ENCODE measurements at places on chromosomes 5 and 9.

DNA sequence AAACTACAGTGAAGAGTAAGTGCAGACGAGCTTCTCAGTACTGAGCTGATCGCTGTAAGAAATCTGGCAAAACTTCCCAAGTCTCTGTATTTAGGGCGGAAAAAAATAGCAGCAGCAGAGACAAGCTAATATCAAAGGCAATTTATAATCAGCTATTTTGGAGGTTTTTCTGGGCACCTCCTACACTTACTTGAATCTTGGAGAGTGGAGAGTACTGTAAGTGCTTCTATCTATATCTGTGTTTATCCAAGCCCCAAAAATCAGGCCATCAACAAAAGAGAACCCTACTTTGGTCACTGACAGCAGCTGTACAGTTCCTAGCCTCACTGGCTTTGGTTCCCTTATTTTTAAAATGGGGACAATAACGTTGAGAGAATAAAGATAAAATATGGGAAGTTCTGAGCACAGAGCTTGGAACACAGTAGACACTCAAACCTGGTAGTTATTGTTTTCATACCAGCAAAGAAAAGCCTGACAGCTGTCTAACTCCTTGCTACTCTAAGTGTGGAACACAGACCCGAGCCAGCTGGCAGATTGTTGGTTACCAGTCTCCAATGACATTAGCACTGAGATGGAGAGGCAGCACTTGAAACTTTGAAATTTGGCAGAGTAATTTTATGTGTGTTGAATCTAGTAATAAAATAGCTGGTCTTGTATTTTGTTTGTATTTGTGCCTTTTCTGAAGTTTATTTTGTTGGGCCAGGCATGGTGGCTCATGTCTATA lies 96.0 kb upstream of the SLC28A3 start:
- DNase-seq, result no peak

DNA sequence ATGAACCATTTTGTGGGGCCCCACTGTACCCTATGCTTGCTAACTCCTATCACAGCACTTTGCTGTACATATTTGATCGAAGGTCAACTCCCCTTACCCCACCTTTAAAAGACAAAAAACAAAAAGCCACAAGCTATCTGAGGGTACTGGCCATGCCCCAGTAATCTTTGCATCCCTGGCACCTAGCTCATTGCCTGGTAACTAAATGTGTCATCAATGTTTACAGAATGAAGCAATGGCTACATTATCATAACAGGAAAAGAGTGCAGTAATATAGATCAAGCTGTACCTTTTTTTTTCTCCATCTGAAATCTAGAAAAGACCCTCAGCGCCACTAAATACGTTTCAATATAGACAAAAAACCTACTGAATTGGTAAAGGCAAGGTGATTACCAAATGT lies 188.0 kb downstream of the ELAVL2 start:
- no peak for DNase-seq

GRCh38 chr5:911601-912000 lies 18.9 kb downstream of the TRIP13 start:
- DNase-seq, result peak; percentile 90

DNA sequence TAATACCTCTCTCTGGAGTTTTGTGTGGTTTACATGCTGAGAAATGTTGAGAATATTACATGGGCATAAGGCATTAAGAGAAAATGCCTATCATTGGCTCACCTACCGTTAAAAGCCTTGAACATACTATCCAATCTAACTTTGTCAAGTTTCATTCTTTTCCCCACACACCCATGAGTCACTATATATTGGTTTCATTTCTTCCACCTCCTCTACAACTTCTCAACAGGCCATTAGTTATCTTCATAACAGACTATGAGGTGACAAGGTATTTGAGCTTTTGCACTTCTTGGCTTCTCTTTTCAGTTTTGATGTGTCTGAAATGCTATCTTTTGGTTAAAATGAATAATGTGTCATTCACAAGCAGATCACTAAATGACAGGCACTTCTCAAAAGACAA lies 288.0 kb downstream of the KCNN2 start:
- DNase-seq, result no peak

DNA sequence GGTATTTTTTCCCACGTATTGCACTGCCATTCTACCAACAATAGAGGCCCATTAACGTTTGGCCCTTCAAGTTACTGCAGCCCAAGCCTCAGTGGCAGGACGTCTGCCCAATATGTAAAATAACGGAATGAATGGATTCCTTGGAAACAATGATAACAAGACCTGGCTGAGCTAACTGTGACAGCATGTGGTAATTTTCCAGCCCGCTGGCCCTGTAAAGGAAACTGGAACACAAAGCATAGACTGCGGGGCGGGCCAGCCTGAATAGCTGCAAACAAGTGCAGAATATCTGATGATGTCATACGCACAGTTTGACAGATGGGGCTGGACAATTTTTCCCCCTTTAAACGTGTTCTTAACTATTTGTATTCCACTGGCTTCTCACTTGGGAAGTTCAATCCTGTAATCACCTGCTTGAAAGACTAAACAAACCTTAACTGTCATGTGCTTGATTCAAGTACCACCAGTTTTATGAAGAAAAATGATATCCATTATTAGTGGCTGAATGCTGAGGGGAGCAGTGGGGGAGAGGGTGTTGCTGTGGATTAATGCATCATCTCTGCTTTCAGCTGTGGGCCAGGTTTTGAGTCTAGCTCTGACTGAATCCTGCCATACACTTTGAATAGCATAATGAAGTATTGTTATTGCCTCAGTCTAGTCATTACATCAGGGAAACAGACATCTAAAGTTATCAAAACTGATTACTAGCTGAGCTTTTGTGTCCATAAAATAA lies 323.9 kb downstream of the TMEM161B start:
- DNase-seq, result no peak

DNA sequence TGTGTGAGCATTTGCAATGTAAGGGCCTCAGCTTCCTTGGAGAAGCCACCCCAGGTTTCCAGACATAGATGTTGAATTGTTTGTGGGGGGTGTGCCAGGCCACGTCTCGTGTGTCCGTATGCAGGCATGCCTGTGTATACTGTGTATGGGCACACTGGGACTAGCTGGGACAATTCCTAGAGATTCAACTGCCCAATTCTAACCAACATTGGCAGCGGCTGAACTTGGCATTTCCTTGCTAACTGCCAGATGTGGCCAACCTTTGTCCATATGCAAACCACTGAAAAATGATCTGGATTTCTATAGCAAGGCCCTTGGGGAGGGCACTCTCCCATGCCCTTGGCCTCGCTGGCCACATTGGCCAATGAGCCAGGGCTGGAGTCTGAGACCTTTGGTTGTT lies 50.3 kb downstream of the SAR1B start:
- DNase-seq, result no peak

DNA sequence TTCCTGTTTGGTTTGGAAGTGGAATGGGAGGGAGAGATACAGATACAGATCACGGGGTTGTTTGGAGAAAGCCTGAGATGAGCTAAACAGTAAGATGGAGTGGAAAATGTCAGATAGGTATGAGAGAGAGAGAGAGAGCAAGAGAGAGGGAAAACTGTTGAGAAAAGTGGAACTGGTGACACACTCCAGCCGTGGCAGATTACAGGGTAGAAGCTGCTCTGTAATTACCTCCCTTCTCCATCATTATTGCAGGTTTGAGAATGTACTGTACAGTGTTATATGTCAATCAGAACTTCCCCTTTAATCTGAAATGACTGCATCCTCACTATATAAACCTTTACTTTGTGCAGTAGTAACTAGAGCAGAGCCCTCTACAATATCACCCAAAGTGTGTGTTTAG lies 74.5 kb upstream of the WWC1 start:
- DNase-seq, result no peak

DNA sequence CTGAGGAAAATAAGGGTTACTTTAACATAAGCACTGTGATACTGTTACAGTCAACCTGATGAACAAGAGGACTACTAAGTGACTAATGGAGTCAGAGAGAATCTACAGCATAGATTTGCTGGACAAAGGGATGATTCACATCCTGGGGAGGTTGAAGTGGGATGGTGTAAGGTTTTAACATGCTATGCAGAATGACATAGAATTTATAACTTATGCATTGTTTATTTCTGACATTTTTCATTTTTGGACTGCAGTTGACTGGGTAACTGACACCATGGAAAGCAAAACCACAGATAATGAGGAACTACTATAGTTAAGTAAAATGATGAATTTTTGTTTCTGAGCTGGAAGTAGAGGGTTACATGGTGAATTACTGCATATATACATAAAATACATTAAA lies 389.2 kb downstream of the MAT2B start:
- DNase-seq, result peak; percentile 67

DNA sequence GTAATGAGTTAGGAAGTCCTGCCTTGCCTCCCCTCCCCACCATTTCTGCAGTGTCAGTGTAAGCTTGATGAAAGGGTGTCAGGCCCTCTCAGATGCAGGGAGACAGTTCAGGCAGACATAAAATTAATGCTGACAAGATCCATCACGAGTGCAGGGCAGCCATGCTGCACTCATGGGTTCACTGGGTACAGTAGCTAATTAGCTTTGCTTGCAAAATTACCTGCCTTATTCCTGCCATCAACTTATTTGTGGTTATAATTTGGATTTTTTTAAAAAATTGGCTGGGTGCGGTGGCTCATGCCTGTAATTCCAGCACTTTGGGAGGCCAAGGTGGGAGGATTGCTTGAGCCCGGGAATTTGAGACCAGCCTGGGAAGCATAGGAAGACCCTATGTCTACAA lies 17.9 kb downstream of the GALNT12 start:
- DNase-seq, result no peak

DNA sequence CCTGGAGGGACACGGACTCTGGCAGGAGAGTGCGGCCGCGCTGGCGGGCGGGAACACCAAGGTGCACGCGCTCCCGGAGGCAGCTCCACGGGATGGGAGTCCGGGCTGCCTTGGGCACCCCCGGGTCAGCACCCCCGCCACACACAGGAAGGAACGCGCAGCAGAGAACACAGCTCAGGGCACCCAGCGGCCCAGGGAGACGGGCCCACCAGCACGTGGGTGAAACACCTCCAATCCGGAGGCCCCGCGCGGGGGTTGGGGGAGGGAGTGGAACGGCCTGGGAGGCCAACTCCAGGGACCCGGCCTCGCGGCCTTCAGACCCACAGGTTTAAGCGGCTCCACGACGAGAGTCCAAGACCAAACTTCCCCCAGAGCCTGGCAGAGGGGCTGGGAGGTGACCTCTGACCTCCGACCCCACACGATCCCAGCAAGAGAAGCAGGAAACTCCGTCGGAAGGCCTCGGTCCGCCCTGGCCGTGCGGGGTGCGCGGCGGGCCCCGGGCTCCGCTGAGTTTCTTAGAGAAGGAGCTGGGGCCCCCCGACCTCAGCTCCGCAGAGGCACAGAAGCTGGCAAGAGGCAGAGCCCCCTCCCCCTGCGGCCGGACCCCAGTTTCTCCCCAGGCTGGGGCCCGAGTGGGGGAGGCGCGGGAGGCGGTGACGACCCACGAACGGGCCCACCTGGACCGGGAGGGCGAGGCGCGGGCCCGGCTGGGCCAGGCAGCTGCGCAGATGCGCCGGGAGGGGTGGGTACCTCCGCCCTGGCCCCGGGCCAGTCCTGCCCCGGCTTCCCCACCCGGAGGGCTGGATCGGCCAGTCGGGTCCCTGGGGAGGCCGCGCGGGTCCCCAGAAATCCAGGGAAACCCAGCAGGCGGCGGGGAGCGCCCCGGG lies 851 bp downstream of the NACC2 start:
- peak; percentile 69 for DNase-seq

- DNase-seq, result peak; percentile 50
These were observed 33.4 kb upstream of the BARHL1 start for GRCh38 chr9:132548751-132549640.

- peak; percentile 78 for DNase-seq
These were observed at the start of gene PDE4D for GRCh38 chr5:59893429-59894227. Gene PDE4D (minus strand): TSS chr5:59893726.

- no peak for DNase-seq
These were observed 62.4 kb downstream of the SERINC5 start for GRCh38 chr5:80193401-80193800.

DNA sequence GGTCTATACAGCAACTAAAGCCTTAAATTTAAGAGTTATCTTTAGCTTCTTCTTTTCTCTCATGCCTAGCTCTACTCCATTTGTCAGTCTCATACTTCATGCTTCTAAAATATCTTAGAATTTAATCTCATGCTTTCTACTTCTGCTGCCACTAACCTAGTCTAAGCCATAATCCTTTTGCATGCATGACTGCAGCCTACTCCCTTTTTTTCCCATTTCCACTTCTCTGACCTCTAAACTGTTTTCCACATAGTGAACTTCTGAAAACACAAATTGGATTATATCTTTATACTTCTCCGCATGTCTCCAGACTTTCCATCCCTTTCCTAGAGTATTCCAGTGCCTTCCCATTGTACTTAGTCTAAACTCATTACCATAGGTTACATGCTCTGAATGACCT lies 193.0 kb downstream of the XRCC4 start:
- no peak for DNase-seq

GRCh38 chr5:150765799-150766169 lies 7.0 kb upstream of the DCTN4 start:
- DNase-seq, result no peak

DNA sequence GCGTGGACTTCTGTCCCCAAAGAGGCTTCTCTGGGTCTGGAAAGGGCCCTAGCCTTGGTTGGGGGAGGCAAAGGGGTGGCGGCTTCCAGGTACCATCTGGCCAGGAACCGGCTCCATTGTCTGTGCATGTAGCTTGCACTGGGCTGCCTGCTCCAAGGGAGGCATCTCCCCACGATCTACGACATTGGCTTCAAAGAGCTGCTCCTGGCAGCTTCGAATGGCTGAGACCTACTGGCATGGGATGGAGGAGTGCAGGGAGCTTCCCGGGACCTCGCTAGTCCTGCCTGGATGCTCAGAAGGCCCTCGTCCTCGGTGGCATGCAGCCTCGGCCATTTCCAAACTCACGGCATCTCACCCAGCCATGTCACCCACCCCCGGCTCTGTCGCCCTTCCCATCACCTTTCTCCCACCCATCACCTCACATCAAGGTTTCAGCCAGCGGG lies 137.8 kb downstream of the KCNIP1 start:
- DNase-seq, result no peak

- DNase-seq, result no peak
These were observed 60.1 kb upstream of the GNE start for GRCh38 chr9:36318212-36318802.

GRCh38 chr9:93237540-93237939 lies 53.6 kb downstream of the WNK2 start:
- DNase-seq, result no peak

DNA sequence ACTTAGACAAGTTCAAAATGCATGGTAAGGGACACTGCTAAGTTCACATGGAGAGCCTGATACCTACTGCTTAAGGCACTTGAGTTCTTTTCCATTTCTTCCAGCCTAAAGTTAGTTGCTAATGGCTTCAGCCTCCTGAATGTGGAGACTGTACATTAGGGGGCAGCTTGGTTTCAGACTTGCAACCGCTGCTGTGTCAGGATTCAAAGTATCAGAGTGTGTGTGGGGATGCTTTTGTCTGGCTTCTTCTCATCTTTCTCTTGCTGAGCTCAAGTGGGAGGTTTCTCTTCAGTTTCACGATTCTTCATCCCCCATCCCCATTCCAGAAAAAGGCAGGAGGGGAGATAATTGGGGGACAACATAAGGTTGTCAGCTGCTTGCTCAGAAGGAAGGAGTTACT lies 49.4 kb downstream of the ATP10B start:
- no peak for DNase-seq

- no peak for DNase-seq
These were observed 23.6 kb downstream of the CTSL start for GRCh38 chr9:87749335-87750035.

Measured in EL (cell line).